ENCODE measurements at places on chromosomes 2 and 18.

DNA sequence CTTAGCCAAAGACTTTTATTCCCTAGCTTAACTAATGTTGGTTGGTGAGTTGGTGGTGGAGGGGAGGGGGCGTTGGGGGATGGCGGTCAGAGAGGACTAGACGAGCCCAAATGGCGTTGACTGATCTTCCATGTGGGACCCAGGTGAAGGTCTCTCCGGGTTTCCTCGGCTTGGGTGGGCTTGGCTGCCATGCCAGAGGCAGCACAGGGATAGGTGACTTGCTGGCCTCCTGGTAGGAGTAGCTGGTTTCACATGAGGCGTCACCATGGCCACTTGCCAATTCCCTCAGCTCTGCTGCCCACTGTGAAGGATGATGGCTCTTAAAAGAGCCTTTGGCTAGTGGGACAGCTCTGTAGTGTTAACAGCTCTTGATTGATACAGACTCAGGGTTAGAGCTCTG, 1337.0 kb upstream of the FAM98A start:
- no peak for DNase-seq

DNA sequence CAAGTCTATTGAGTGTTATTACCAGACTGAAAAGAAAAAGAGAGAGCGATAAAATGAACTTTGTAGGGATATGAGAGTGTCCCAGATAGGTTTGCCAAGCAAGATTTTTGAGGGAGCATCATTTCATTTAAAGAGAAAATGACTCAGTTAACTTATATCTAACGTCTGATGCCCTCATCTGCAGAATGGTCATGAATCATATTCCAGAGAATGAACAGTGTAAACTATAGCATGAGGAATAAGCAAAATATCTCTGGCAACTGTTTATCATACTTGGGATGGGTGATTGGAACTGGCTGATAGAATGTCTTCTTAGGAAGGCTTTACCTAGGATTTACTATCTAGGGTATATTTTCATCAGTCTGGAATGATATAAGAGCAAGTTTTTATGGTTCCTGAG, 289.4 kb downstream of the CMPK2 start:
- DNase-seq = no peak

DNA sequence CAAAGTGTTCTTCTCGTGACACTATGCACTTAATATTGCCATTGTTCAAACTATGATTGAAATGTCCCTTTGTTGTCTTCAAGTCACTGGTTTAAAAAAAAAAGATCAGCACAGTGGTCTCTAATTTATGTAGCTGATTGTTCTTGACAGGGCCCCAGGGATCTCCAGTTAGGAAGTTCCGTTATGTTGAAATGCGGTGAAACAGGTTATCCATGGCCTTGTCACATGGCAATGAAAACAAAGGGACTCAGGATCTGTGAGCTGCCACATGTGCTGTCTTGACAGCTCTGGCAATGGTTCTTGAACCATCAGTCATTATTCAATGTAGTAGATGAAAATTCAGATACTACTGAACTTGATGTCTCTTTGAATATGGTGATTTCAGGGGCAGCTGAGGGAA, 147.4 kb downstream of the SETBP1 start:
- no peak for DNase-seq

- DNase-seq = no peak
Measured at GRCh38 chr2:143357966-143358365, 228.7 kb downstream of the ARHGAP15 start.

- DNase-seq = no peak
Measured at GRCh38 chr2:81853341-81853740, 1548.8 kb upstream of the LRRTM1 start.

DNA sequence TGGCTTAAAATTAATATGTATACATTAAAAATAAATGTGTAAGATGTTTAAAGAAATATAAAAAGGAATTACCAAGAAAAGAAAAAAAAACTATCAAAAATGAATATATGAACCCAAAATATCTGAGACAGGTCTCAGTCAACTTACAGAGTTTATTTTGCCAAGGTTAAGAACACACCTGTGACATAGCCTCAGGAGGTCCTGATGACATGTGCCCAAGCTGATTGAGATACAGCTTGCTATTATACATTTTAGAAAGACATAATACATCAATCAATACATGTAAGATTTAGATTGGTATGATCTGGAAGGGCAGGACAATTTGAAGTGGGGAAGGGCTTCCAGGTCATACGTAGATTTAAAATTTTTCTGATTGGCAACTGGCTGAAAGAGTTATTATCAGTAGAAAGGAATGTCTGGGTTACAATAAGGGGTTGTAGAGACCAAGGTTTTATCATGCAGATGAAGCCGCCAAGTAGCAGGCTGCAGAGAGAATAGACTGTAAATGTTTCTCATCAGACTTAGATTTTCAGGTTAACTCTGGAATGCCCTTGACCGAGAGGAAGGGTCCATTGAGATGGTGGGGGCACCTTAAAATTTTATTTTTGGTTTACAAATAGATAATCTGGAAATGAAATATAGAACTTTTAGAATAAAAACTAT, 74.7 kb downstream of the EXOC6B start:
- DNase-seq = no peak

DNA sequence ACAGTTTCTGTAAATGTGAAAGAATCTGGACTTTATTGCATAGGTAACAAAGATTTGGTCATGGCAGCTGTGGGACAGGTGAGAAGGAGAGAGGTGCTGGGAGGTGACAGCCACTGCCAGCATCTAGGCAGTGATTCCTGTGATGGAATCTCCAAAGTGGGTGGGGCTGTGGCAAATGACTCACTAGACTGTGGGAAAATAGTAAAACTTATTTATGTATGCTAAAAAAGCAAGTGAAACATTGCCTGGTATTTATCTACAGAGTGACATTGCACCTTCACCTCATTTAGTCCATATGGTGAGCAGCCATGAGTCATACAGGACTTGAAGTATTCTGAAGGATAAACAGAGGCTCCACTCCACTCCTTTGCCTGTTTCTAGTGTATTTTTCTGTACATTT, 145.3 kb upstream of the MEX3C start:
- no peak for DNase-seq

DNA sequence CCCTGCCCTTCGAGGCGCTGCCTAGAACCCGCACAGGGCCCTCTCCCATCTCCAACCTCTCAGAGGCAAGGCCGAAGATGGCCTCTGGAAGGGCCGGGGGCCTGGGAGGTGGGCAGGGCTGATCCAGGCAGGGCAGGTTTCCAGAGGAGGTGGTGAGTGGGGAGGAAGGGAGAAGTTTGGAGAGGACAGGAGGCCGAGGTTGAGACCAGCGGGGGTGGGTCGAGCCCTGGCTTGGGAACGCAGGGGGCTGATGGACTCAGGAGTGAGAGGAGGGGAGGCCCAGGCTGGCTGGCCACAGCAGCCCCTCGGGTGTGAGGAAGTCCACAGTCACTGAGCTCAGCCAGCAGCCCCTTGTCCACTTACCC, 10.5 kb downstream of the CAPN10 start:
- no peak for DNase-seq

- no peak for DNase-seq
Measured at GRCh38 chr2:98985905-98986666, 50.1 kb upstream of the CRACDL start.

DNA sequence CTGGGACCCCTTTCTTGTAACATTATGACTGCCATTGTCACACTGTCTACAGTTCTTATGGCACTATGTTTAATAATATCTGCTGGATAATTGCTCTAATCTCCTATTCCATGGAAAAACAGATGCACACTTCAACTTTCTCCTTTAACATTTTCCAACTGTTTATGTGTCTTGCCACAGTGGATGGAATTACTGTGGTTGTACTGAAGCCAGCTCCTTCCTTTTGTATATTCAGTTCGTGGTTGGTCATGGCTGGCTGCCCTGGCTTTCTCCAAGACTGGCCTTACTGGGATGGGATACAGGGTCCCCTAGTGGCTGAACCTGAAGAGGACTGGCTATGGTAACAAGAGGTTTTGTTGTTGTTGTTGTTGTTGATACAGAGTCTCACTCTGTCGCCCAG, 113.9 kb downstream of the SS18 start:
- DNase-seq = no peak
